ENCODE measurements at places on chromosomes 6 and 20. TPM values are rescaled to one million over a fixed set of nuclear protein-coding genes. Genes with fewer than 3 reads are reported as not detected.

DNA sequence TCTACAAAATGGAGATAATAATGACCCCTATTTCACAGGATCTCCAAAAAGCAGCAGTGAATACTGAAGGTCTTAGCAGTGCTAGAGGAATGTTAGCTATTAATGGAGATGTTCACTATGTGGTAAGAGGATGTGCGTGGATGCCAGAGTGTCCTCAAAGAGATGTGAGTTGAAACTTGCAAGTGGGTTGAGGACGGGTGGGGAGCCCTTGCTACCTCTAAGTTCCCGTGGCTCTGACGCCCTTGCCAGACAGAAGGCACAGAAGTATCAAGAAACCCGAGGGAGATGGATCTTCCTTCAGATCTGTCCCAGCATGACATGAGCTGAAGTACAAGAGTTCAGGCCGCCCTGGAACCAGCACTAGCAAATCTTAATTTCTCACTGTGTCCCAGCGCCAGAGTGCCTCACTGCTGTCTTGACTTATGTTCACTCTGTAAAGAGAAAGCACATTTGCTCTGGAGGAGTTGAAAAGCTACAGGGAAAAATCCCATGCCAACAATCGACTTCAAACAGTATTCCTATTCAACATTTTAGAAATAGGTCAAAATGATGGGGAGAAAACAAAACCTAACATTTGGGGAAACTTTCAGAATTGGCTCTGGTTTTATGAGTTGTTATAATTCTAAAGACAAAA is 59.5 kb downstream of the FYN start:
- H3K27me3 ChIP-seq, result no peaks in the 10 kb centered on the region
- H3K4me3 ChIP-seq, result no peak overlapping the region
- H3K36me3 ChIP-seq, result no peaks in the 10 kb centered on the region
- no peak overlapping the region for H3K27ac ChIP-seq

The ANGPT4 gene
- not detected for total RNA-seq

The FKBP1C gene
- total RNA-seq, result 4.8 TPM

- H3K27me3 ChIP-seq, result no peaks in the 10 kb centered on the region
- no peak overlapping the region for H3K4me3 ChIP-seq
- H3K27ac ChIP-seq, result no peak overlapping the region
Observed at GRCh38 chr6:94680669-94681212, 896.6 kb upstream of the MANEA start.

The PAK5 gene
- total RNA-seq, result not detected

DNA sequence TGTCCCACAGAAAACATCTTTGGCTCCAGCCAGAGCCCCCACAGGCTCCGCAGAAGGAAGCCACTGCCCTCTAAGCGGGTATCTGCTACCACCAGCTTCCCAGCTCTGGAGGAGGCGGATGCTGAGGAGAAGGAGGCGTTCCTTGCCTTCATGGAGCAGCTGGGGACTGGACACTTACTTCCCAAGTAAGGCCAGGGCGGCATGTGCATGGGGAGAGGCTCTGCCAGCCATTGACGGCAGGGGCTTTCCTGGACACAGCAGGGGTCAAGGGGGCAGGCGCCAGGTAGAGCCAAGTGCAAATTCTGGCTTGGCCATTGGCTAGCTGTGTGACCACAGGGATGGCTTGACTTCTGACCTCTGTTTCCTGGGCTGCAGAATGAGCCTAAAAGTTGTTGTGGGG is 17.8 kb downstream of the RAB44 start:
- H3K36me3 ChIP-seq, result no peaks in the 10 kb centered on the region
- H3K4me3 ChIP-seq, result no peak overlapping the region
- no peaks in the 10 kb centered on the region for H3K4me1 ChIP-seq
- no peak overlapping the region for H3K27ac ChIP-seq
- no peak for DNase-seq

The RIPPLY2 gene
- total RNA-seq, result not detected

- no peak overlapping the region for H3K27ac ChIP-seq
- DNase-seq, result no peak
- no peaks in the 10 kb centered on the region for H3K4me1 ChIP-seq
- peaks cover 1% of the 10 kb centered on the region for H3K36me3 ChIP-seq
Observed at GRCh38 chr6:3306848-3307247, 48.1 kb downstream of the PSMG4 start.

DNA sequence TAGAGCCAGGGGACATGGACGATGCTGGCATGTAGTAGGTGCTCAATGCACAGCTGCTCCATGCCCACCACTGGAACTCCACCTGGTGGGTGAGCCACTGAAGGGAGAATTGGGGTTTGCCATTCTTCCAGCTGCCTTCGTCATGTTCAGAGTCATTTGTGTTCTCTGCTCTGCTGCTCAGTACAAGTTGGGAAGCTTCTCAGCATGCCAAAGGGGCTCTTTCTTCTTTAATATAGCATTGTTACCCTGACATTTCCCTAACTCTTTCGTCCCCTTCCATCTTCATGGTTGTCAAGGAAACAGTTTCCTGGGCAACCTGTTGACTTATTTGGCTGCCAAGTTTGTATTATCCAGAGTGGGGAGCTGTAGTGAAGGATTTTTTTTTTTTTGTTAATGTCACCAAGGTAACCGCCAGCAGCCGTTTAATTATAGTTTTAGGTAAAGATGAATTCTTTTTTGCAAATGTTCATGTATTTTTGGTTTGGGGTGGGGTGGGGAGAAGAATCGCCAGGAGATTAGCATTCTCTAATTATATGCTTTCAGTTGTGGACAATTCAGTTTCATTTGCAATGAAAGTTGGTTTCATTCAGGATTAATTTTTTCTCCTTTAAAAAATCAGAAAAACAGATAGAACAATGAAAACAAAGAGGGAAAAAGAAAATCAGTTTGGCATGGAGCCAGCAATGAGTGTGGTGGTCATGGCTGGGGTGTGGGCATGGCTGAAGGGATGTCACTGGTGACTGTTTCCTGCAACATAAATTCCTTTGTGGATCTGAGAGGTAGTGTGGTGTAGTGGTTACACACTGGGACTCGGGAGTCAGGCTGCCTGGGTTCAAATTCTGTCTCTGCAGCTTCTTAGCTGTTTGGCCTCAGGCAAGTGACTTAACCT is 73.0 kb upstream of the KCNG1 start:
- no peak overlapping the region for H3K4me3 ChIP-seq
- H3K27me3 ChIP-seq, result peaks cover 25% of the 10 kb centered on the region
- no peaks in the 10 kb centered on the region for H3K4me1 ChIP-seq
- DNase-seq, result no peak
- no peak overlapping the region for H3K27ac ChIP-seq

The TAGAP gene
- not detected for total RNA-seq

DNA sequence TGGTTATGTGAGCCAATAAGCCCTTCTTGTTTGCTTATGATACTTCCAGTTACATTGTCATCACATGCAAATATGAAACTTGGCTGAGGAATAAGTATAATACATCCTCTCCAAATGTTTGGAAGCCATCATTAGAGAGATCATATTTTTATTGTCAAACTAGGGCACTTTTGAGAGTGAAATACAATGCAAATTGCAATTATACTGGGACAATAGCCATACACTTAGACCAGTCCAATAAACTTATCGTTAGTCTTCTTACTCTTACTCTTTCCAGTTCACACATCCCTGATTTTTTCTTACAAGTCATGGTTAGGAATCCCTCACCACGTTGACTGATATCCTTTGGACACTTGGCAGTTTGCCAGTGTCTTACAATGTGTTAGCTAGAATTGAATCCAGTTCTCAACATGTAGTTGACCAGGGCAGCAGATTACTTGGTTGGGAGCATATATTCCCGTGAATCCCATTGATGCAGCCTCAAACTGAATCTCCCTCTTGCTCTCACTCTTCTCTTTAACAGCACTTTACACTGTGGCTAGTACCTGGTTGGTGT is 519.7 kb upstream of the ID4 start:
- H3K27me3 ChIP-seq, result no peaks in the 10 kb centered on the region
- no peak for DNase-seq
- no peak overlapping the region for H3K4me3 ChIP-seq
- H3K27ac ChIP-seq, result no peak overlapping the region
- no peaks in the 10 kb centered on the region for H3K36me3 ChIP-seq

DNA sequence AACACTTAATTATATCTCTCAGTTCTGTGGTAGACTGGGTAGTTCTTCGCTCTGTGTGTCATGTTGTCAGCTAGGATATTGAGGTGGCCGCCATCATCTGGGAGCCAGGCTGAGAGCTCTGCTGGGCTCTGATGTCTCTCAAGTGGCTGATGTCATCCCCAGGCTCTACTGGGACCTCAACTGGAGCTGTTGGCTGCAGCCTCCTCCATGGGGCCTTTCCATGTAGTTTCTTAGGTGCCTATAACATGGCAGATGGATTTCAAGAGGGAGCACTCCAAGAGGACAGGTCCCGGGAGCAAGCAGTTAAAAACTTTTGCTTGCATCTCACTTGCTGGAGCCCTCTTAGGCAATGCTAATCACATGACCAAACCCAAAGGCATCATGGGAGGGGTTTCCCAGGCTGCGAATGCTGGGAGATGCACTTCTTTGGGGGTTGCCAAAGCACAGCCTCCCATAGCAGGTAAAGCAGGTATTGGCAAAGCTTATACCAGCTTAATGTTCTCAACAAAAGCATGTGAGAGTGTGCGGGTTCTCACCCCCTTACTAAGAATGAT is 129.8 kb downstream of the TMEM242 start:
- DNase-seq, result no peak
- H3K36me3 ChIP-seq, result peaks cover 36% of the 10 kb centered on the region
- H3K27ac ChIP-seq, result no peak overlapping the region
- no peak overlapping the region for H3K4me3 ChIP-seq
- H3K27me3 ChIP-seq, result no peaks in the 10 kb centered on the region
- no peaks in the 10 kb centered on the region for H3K4me1 ChIP-seq

DNA sequence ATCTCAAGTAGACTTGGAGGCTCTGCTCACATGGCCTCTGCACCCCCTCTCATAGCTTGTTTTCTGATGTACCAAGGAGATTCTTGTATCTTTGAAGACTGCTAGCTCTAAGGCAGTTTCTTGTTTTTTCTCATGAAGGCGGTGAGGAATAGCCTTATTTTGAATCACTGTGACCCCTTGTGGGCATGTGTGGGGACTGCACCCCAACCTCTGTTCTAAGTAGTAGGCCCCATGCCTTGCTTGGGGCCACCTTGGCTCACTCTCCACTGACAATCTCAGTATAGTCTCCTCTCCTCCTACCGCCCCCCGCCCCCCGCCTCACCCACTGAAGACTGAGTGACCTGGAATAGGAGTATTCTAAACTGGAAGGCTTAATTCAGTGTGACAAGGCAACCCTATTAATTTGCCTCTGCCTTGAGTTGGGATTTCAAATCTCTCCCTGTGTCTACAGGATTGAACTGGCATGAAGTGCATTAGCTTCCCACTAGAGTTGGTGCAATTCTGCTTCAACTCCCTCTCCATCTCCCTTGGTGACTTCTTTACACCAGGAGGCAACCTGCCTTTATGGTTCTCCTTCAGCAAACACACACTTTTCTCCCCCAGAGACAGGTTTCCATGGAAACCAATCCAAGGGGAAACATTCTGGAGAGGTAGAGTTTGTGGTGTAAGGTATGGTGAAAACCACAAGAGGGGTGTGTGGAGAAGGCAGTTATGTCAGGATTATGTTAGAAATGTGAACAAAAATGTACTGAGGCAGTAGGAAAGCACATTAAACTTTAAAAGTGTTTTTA is 75.4 kb upstream of the ECI2 start:
- no peak overlapping the region for H3K27ac ChIP-seq
- H3K4me3 ChIP-seq, result no peak overlapping the region
- H3K27me3 ChIP-seq, result peaks cover 3% of the 10 kb centered on the region

The LY6G5B gene
- 23.9 TPM for total RNA-seq

DNA sequence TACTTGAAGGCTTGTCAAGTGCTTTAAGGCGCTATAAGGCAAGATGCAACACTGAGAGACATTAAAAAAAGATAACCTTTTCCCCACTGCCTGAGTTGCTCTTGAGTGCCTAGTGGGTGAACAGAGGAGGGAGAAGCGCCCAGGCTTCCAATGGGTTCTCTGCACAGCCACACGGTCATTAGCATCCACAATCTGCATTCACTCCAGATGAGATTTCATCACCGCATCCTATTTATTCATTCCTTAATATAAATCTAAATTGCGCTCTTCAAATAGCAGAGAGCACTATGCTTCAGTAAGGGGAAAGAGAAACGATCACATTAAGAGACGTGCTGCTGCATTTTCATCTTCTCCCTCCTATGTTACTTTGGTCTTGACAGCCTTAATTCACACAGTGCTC is 219.2 kb downstream of the ATXN1 start:
- H3K27ac ChIP-seq, result no peak overlapping the region
- peaks cover 5% of the 10 kb centered on the region for H3K4me1 ChIP-seq
- no peak overlapping the region for H3K4me3 ChIP-seq
- H3K36me3 ChIP-seq, result no peaks in the 10 kb centered on the region
- H3K27me3 ChIP-seq, result no peaks in the 10 kb centered on the region
- DNase-seq, result no peak

DNA sequence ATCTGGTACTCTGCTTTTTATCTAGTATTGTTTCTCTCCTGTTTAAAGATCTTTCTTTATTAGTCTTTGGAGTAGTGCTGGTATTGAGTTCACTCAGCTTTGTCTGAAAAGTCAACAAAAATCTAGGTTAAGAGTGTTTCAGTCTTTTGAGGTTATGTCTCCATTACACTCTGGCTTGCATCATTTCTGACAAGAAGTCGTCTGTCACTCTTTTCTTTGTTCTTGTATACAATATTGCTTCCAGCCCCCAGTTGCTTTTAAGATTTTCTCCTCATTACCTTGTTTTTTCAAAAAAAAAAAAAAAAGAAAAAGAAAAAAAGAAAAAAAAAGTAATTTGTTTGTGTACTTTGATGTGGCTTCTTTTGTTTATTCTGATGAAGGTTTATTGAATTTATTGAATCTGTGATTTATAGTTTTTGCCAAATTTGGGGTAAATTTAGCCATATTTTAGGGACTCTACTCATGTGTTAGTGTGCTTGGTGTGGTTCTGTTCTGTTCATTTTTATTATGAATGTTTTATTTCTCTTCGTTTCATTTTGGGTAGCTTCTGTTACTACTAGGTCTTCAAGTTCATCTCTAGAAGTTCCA is 408.9 kb downstream of the CDKAL1 start:
- no peaks in the 10 kb centered on the region for H3K27me3 ChIP-seq
- H3K4me1 ChIP-seq, result no peaks in the 10 kb centered on the region
- H3K4me3 ChIP-seq, result no peak overlapping the region
- DNase-seq, result no peak
- H3K36me3 ChIP-seq, result no peaks in the 10 kb centered on the region

The SLC4A11 gene
- 15.5 TPM for total RNA-seq

GRCh38 chr6:157726892-157727628 is 96.0 kb upstream of the SNX9 start:
- peak; percentile 75 for DNase-seq
- H3K4me1 ChIP-seq, result no peaks in the 10 kb centered on the region
- H3K27ac ChIP-seq, result no peak overlapping the region
- H3K4me3 ChIP-seq, result no peak overlapping the region

GRCh38 chr20:9353916-9354276 is 160.5 kb upstream of the LAMP5 start:
- H3K27me3 ChIP-seq, result no peaks in the 10 kb centered on the region
- H3K4me3 ChIP-seq, result no peak overlapping the region
- no peak for DNase-seq
- H3K36me3 ChIP-seq, result no peaks in the 10 kb centered on the region
- peaks cover 4% of the 10 kb centered on the region for H3K4me1 ChIP-seq
- no peak overlapping the region for H3K27ac ChIP-seq

The AGPAT4 gene
- 15.2 TPM for total RNA-seq

GRCh38 chr6:147218797-147219196 is 14.6 kb downstream of the STXBP5 start:
- H3K27me3 ChIP-seq, result no peaks in the 10 kb centered on the region
- no peak for DNase-seq
- no peaks in the 10 kb centered on the region for H3K4me1 ChIP-seq
- H3K27ac ChIP-seq, result no peak overlapping the region
- H3K4me3 ChIP-seq, result no peak overlapping the region

GRCh38 chr20:39259010-39259803 is 297.1 kb downstream of the DHX35 start:
- no peak overlapping the region for H3K4me3 ChIP-seq
- DNase-seq, result no peak
- no peaks in the 10 kb centered on the region for H3K36me3 ChIP-seq

- H3K4me3 ChIP-seq, result no peak overlapping the region
- no peak overlapping the region for H3K27ac ChIP-seq
- no peak for DNase-seq
- no peaks in the 10 kb centered on the region for H3K36me3 ChIP-seq
Observed at GRCh38 chr6:3542032-3542640, 85.3 kb upstream of the SLC22A23 start.
